Stimulated activated CD4-positive, alpha-beta T cell treated with anti-CD3 and anti-CD28 coated beads, Interleukin-1b, Interleukin-23, amount 100 ng/mL, for 4 hours (primary cell): ENCODE measurements at places on chromosomes 4 and X.

- no peak for DNase-seq
Measured at GRCh38 chrX:20519146-20519545, 252.4 kb upstream of the RPS6KA3 start.

GRCh38 chr4:79915246-79915645 is 157.8 kb downstream of the ANTXR2 start:
- no peak for DNase-seq

GRCh38 chrX:39336671-39337311 is 535.5 kb downstream of the MID1IP1 start:
- no peak for DNase-seq

DNA sequence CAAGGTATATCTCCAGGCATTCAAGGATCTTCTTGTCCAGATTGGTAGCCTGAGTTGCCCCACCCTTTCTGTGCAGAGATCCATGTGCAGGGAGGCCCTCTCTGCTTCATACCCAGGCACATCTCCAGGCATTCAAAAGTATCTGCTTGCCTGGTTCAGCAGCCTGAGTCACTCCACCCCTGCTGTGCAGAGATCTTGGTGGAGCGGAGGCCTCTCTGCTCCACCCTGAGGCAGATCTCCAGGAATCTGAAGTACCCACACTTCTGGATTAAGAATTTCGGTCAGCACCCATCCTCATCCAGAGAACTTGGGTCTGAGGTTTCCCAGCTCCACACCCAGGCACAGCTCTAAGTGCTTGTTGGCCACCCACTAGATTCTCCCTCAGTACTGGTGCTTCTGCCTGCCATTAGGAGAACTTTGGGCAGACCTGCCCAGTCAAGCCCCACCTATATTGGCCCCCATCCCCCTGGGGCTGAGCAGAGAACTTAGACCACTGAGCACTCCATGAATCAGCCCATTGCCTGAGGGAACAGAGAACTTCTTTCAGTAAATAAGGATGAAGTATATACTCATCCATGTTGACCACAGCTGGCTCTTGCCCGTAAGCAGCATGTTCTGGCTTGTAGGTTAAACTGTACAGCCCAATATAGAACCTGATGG is 199.5 kb upstream of the ZCCHC13 start:
- DNase-seq: no peak

- DNase-seq: no peak
Measured at GRCh38 chr4:77728420-77728819, 90.7 kb downstream of the CNOT6L start.

DNA sequence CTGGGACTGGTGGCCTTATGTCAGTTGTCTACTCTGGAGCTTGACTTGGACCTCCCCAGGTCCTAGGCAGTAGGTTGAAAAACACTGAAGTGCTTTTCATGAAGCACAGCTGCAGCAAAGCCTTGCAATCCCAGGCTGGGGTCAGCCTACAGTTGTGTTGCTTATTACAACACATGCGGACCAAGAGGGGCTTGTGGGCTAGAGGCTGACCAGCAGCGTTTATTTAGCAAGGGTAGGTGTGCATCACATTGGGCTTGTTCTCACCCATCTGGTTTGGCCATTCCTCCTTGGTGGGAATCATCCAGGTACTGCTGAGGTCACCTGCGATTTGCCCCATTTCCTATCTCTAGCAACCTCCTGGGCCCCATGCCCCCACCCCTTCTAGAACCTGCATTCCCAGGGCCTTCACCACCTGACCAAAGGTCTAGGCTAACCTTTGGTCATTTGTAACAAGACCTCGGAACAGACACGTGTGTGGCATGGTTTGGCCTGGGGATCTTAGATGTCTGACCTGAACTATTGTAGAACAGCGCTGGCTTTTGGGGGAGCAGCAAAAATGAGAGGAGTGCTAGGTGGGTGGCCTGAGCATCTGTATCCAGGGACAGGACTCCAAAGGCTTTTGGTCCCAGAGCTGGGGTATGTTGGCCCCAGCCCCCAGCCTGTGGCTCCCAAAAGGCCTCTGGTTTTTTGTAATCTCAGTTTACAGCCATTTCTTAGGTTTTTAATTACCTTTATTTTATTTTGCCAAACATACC is 3.0 kb downstream of the RPL10 start:
- DNase-seq: no peak

DNA sequence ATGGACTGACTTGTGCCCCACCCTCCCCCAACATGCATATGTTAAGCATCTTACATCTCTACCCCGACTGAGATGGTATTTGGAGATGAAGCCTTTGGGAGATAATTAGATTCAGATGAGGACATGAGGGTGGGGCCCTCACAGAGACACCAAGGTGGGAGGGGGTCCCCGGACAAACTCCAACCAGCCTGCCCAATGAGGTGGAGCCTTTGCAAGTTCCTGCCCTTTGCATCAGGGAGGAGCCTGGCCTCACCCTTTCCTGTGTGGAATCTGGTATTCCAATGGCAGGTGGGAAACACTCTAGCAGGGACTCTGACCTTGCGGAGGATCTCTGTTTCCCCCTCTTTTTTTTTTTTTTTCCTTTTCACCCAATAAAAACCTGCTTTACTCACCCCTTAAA is 589.9 kb upstream of the BOD1L1 start:
- DNase-seq: no peak

GRCh38 chr4:637536-638280 is 12.3 kb downstream of the PDE6B start:
- DNase-seq: no peak
